A549 treated with RU486 at 1 μM for 4 hours (cell line): ENCODE measurements at places on chromosomes 3 and 15. TPM values are rescaled to one million over a fixed set of nuclear protein-coding genes. Genes with fewer than 3 reads are reported as not detected.

The GRM7 gene
- total RNA-seq, result not detected in 5 replicates

The CLEC3B gene
- total RNA-seq, result 0.25 TPM in 1 of 5 replicates, not detected in the others

The GOLGA8G gene
- total RNA-seq, result not detected in 5 replicates

The ATP10A gene
- 6.0 to 8.2 TPM (median 6.9 TPM) in 5 replicates for total RNA-seq

The GP5 gene
- total RNA-seq, result 0.03 TPM in 1 of 5 replicates, not detected in the others

The FBXW12 gene
- not detected in 5 replicates for total RNA-seq

The DAG1 gene
- 41.0 to 58.3 TPM (median 53.5 TPM) in 5 replicates for total RNA-seq

The MGA gene
- 5.2 to 8.6 TPM (median 6.9 TPM) in 5 replicates for total RNA-seq

The POLR2M gene
- total RNA-seq, result 38.2 to 80.2 TPM (median 62.9 TPM) in 5 replicates

The RUBCN gene
- total RNA-seq, result 6.2 to 9.0 TPM (median 8.1 TPM) in 5 replicates

The CCNB2 gene
- total RNA-seq, result 97.7 to 114 TPM (median 103 TPM) in 5 replicates

The CACNA2D2 gene
- total RNA-seq, result 0.25 to 0.75 TPM (median 0.58 TPM) in 5 replicates

The BSN gene
- 0.08 to 0.20 TPM (median 0.15 TPM) in 5 replicates for total RNA-seq

The RPUSD2 gene
- total RNA-seq, result 12.0 to 17.8 TPM (median 17.0 TPM) in 5 replicates

The KLHDC8B gene
- total RNA-seq, result 3.1 to 7.0 TPM (median 4.6 TPM) in 5 replicates

The ATXN7 gene
- 4.0 to 5.5 TPM (median 4.3 TPM) in 5 replicates for total RNA-seq

The EFHB gene
- 0.29 to 1.2 TPM (median 0.51 TPM) in 5 replicates for total RNA-seq

The RARRES1 gene
- total RNA-seq, result 9.2 to 13.4 TPM (median 11.7 TPM) in 5 replicates

The PCSK6 gene
- 8.1 to 11.0 TPM (median 10.5 TPM) in 5 replicates for total RNA-seq

The RASL12 gene
- 0.09 to 0.15 TPM (median 0.12 TPM) in 5 replicates for total RNA-seq

The POPDC2 gene
- total RNA-seq, result 0.11 to 1.3 TPM (median 0.24 TPM) in 5 replicates

The ECE2 gene
- not detected in 5 replicates for total RNA-seq

The CYP1A2 gene
- total RNA-seq, result not detected in 5 replicates

The SOX14 gene
- total RNA-seq, result not detected in 5 replicates

The TRAK1 gene
- 15.2 to 19.6 TPM (median 18.2 TPM) in 5 replicates for total RNA-seq

The EPHA3 gene
- total RNA-seq, result not detected in 5 replicates

The TTC21A gene
- 1.5 to 2.1 TPM (median 1.6 TPM) in 5 replicates for total RNA-seq

The ISLR2 gene
- 0.15 to 0.29 TPM (median 0.20 TPM) in 4 of 5 replicates, not detected in the other for total RNA-seq

The ADAMTSL3 gene
- 0.19 to 0.60 TPM (median 0.25 TPM) in 5 replicates for total RNA-seq

The TMC3 gene
- total RNA-seq, result not detected in 5 replicates

The ROPN1B gene
- not detected in 5 replicates for total RNA-seq

The CD86 gene
- total RNA-seq, result not detected in 5 replicates

The GREM1 gene
- 6.0 to 16.3 TPM (median 8.2 TPM) in 5 replicates for total RNA-seq

The CCR9 gene
- total RNA-seq, result not detected in 5 replicates

The ABCC5 gene
- total RNA-seq, result 11.0 to 14.3 TPM (median 13.7 TPM) in 5 replicates

The IL17RB gene
- 0.77 to 1.8 TPM (median 1.0 TPM) in 5 replicates for total RNA-seq

The PARP15 gene
- not detected in 5 replicates for total RNA-seq

The NANOGP8 gene
- total RNA-seq, result not detected in 5 replicates

The PFN2 gene
- 134 to 185 TPM (median 168 TPM) in 5 replicates for total RNA-seq

The DMXL2 gene
- total RNA-seq, result 9.7 to 22.3 TPM (median 19.3 TPM) in 5 replicates

The EPHB1 gene
- total RNA-seq, result 0.12 to 0.16 TPM (median 0.14 TPM) in 4 of 5 replicates, not detected in the other

The FSD2 gene
- not detected in 5 replicates for total RNA-seq

The TRIM71 gene
- total RNA-seq, result 0.02 to 0.04 TPM in 2 of 5 replicates, not detected in the others

The GNAT1 gene
- not detected in 5 replicates for total RNA-seq

The CD96 gene
- total RNA-seq, result not detected in 5 replicates

The NAALADL2 gene
- 0.21 to 0.23 TPM in 2 of 5 replicates, not detected in the others for total RNA-seq

The GABPB1 gene
- 30.2 to 37.0 TPM (median 33.3 TPM) in 5 replicates for total RNA-seq

The CADPS gene
- not detected in 5 replicates for total RNA-seq

The CAPN3 gene
- total RNA-seq, result 0.22 to 0.87 TPM (median 0.43 TPM) in 4 of 5 replicates, not detected in the other
